ENCODE measurements at places on chromosomes 6 and 20.

DNA sequence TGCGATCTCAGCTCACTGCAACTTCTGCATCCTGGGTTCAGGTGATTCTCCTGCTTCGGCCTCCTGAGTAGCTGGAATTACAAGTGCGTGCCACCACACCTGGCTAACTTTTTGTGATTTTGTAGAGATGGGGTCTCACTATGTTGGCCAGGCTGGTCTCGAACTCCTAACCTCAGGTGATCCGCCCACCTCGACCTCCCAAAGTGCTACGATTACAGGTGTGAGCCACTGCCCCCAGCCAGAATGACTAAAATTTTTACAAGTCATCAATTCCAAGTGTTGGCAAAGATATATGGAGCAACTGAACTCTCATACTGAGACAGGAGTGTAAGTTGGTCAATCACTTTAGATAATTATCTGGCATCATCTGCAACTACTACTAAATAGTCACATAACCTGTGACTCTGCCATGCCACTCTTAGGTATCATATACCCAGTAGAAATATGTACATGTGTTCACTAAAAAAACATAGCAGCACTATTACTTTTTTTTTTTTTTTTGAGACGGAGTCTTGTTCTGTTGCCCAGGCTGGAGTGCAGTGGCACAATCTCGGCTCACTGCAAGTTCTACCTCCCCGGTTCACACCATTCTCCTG is 3.0 kb downstream of the EIF6 start:
- no peak for DNase-seq

DNA sequence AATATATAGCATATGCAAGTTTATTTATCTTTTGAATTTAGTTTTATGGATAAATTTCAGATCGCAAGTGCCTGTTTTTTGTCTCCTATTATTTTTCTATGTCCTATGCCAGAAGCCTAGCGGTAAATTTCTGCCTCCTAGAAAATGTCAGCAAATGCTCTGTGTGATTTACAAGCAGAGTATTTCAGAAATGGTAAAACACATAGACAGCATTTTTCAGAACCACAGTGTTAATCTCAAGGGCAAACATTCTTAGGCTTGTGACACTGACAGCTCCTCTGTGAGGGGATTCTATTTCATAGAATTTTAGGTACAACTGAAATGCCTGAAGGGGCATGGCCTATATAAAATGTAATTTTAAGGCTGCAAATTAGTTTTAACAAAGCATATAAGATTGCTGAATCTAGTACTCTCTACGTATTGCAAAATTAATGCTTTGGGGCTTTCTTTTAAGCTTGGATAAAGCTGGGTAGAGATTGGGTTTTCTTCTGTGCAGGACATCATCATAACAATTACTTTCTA is 89.9 kb upstream of the PTCHD4 start:
- no peak for DNase-seq

DNA sequence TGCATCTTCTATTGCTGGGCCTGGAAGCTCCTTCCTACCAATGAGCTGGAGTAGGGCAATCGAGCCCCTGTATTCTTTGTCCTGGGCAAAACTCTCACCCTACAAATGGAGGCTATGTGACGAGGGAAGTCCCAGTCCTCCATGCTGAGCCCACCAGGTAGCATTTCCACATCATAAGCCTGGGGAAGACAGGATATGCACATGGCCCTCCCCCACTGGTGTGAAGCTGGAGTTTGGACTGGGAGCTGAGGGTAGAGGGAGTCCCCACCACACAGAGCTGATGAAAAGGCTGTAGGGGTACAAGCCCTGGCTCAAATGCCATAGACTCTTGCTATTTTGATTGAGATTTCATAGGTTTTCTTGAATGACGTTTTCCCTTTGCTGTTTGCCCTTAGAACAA is 99.5 kb upstream of the FOXC1 start:
- DNase-seq, result no peak

- no peak for DNase-seq
Measured at GRCh38 chr20:47427746-47428145, 71.2 kb upstream of the ZMYND8 start.

DNA sequence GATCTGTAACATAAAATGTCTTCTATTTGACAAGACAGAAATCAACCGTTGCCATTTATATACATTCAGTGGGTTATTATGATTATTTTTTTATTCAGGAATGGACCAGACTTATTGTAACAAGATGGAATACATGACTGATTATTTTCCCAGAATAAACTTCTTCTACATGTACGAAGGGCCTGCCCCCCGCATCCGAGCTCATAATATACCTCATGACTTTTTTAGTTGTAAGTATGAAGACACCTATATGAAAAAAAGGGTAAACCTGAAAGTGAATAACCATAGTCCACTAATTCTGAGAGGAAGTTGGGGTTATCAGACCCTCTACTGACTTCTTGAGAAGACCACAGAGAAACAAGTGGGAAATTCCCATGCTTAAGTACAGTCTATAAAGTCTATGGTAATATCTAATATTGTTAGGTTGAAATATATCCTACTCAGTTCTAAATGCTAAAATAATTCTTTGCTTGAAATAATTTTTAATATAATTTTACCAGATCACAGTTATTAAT is 15.9 kb downstream of the OR2A4 start:
- DNase-seq, result no peak

DNA sequence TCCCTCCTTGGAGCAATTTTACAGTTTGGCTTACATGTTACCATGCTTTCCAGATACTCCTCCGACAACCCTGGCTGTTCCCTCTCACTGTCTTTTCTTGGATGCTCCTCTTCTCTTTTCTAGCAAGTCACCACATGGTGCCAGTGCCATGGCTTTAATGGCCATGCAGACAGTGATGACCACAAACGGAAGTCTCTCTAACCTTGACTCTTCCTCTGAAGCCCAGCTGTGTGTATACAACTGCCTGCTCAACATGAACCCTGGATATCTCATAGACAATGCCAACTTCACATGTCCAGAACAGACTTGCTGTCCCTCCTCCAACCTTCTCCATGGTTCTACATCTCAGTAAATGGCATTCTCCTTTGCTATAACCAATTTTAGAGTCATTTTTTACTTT is 49.8 kb upstream of the NEDD9 start:
- no peak for DNase-seq

GRCh38 chr20:8837396-8837795 is 231.5 kb upstream of the PLCB4 start:
- peak; percentile 84 for DNase-seq

DNA sequence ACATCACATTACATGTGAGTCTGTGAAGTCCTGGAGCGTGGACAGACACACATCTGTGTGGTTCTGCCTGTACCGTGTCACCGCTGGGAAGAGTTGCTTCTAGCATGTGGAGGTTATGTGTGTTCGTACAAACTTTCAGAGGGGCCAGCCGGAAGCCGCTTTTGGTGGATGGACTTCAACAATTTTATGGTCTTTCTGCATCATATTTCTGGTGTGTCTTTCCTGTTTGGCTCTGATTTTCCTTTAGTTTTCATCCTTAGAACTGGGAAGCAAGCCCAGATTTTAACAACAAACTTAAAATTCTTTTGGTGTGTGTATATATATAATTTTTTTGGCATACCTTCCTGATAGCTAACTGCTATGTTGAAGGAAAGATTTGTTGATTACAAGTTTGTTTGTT is 71.2 kb downstream of the TIAM2 start:
- DNase-seq, result no peak

GRCh38 chr6:47134476-47135189 is 92.5 kb upstream of the ADGRF1 start:
- DNase-seq, result peak; percentile 97

GRCh38 chr6:146532702-146533101 is 10.9 kb upstream of the RAB32 start:
- no peak for DNase-seq

GRCh38 chr6:84269947-84270733 is 42.7 kb upstream of the CEP162 start:
- DNase-seq, result peak; percentile 14

DNA sequence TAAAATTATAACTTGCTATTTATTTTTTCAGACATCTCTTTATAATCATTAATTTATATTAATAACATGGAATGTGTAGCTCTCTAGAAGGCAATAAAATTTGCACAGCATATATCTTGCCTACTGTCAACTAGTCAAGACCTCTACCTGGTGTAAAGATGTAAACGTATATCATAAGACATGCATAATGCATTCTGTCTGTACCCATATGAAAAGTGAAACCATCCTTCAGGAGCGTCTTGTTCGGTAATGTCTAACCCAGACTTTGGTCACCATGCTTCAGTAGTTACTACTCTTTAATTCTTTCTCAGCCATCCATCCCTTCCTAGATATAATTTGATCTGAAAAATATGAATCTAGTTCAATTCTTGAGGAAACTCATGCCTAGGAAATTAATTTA is 21.0 kb downstream of the CEP43 start:
- no peak for DNase-seq

GRCh38 chr6:42745083-42745639 is 742 bp downstream of the TBCC start:
- peak; percentile 54 for DNase-seq

GRCh38 chr6:33163540-33163939 is 28.7 kb downstream of the COL11A2 start:
- no peak for DNase-seq

GRCh38 chr6:90915224-90915915 is 328.5 kb upstream of the MAP3K7 start:
- DNase-seq, result no peak

- no peak for DNase-seq
Measured at GRCh38 chr6:12138936-12139335, 126.8 kb downstream of the HIVEP1 start.

GRCh38 chr6:151822252-151823111 is 15.0 kb downstream of the ESR1 start:
- DNase-seq, result no peak

DNA sequence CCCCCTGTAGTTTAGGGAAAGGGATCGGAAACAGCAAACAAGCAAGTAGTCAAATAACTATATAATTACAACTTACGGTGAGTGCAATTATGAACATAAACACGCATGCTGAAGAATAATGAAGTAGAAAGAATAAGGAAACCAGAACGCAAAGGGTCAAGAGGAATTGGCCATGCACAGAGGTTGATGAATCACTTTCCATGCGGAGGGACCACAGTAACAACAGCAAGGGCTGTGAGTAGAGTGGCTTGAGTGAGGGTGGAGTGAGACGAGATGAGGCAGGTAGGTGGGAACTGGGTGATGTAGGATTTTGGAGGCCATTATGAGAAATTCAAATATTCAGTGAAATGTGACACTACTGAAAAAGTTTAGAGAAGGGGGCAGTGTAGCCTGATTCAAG is 112.2 kb upstream of the LAMP5 start:
- no peak for DNase-seq

GRCh38 chr6:31529329-31530150 is 778 bp downstream of the MCCD1 start:
- no peak for DNase-seq

DNA sequence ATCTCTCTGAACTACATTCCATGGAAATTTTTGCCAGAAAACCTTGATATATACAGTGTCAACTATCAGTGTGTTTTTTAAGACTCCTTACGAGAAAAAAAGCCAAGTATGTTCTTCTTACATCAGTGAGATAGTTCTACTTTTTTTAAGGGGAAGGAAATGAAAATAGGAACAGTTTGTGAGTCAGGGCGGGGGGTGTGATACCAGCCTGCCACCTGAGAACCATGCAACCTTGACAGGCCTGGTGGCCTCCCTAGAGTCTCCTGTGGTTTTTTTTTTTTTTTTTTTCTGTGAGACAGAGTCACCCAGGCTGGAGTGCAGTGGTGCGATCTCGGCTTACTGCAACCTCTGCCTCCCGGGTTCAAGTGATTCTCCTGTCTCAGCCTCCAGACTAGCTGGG is 96.3 kb upstream of the GCM1 start:
- DNase-seq, result no peak

GRCh38 chr6:105488516-105489215 is 85.8 kb upstream of the PREP start:
- DNase-seq, result no peak

DNA sequence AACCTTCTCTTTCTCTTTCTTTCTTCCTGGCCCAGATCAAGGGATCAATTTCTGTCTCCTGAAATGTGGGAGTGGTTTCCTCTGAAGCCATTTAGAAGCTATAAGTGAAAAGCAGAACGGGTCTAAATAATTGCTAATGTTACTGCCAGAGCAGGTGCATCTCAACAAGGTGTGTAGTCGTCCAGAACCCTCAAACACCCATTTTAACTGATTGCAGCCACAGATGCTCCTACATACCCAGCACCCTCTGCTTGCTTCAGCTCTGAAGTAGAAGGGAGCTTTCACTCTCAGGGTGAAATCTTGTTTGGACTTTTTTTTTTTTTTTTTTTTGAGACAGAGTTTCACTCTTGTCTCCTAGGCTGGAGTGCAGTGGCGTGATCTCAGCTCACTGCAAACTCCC is 592.1 kb upstream of the ARID1B start:
- no peak for DNase-seq

DNA sequence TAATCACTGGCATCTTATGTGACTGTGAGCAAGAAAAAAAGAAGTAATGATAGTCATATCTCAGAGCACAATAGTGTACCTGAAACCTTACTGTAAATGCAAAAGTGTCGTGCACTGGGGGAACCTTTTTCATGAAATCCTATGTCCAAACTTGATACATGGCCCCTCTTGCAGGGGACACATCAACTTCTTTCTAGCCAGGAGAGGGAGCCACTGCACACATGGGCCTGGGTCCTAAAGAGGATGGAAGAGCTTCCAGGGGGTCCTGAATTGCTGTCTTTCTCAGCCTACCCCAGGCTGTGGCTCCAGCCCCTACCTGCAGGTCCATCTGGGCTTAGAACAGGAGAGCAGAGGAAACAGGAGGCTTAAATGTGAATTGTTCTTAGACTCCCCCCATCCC is 165.7 kb downstream of the SOD2 start:
- DNase-seq, result no peak

DNA sequence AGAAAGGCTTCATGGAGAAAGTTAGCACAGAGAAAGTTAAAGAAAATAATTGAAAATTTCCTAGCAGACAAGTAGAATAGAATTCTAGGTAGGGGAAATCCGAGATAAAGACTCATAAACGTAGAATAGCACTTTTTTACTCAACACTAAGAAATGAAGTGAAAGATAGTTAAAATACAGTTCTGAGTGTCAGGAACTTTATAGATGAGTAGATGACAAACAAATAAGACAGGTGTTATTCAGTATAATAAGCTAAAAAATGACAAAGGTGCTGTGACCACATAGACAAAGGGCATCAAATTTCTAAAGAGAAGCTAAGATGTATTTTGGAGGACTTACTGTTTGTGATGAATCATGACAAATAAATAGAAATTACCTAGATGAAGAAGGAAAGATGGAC is 12.9 kb downstream of the FKBP1C start:
- DNase-seq, result no peak

DNA sequence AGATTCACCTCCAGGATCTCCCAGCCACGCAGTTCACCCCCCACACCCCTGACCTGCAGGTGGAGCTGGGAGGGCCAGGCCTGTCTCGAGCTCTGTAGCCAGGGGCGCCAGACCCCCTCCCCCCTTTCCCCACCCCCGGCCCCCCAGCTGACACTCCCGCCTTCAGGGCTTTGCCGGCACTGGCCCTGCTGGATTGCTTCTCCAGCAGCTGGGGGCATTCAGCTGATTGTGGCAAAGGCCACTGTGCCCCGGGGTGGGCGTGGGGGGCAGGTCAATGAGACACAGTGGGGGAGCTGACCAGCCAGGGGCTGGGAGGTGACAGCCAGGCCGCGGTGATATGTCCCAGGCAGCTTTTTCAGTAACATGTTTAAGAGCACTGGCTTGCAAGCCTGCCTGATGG is 22.2 kb downstream of the ZBP1 start:
- DNase-seq, result no peak

Measured in astrocyte of the spinal cord (primary cell).